ENCODE measurements at places on chromosomes 1 and 21.

- DNase-seq: no peak
These were observed 227.9 kb downstream of the CENPF start for GRCh38 chr1:214830941-214831340.

- no peak for DNase-seq
These were observed 197.6 kb upstream of the DMRTA2 start for GRCh38 chr1:50620680-50621329.

DNA sequence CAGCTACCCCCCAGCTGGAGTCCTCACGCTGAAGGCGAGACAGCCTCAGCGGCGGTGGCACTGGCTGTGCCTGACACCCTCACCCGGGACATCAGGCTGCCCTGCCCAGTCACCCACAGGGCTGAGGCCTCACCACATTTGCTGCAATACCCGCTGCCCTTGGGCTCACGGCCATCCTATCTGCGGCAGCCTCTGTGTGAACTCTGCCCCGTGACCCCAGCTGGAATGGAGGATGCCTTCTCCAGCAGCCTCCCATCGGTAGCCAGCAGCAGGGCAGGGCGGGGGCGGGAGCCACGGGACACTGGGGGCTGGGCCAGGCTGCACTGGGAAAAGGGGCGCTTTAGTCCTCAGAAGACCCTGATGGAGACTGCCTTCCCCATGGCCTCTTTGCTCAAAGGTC is 112.4 kb upstream of the ZBTB40 start:
- DNase-seq: no peak

GRCh38 chr1:151898519-151898991 is 10.8 kb downstream of the THEM4 start:
- DNase-seq: no peak

DNA sequence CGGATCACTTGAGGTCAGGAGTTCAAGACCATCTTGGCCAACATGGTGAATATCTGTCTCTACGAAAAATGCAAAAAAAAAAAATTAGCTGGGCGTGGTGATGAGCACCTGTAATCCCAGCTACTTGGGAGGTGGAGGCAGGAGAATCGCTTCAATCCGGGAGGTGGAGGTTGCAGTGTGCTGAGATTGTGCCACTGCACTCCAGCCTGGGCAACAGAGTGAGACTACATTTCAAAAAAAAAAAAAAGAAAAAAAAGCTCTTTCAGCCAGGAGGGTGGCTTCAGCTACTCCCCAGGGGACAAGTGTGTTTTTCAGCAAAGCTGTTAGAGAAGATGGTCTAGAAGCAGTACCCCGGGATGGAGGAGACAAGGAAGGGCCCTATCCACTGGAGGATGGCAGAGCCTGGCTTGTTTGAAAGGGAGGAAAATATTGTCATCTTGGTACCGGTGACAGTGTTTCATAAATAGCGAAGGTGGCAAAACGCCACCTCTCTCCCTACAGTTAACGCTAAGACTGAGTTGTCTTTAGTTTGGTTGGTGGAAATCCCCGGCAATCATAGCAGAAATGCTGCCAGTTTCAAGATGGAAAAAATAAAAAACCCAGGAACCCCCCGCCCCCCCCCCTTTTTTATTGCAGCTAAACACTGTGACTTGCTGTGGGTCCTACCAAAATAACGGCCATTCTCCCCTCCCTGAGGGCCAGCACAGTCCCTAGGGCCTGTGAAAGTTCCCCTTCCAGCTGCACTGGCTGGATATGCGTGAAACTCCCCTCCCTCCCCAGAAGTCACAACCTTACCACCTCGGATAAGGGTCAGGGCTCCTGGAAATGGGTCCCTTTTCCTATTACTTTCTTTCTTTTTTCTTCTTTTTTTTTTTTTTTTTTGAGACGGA is 3.5 kb downstream of the PIK3CD start:
- DNase-seq: no peak

Measured in GM18507 (cell line).